ENCODE measurements at places on chromosomes 13 and 19.

DNA sequence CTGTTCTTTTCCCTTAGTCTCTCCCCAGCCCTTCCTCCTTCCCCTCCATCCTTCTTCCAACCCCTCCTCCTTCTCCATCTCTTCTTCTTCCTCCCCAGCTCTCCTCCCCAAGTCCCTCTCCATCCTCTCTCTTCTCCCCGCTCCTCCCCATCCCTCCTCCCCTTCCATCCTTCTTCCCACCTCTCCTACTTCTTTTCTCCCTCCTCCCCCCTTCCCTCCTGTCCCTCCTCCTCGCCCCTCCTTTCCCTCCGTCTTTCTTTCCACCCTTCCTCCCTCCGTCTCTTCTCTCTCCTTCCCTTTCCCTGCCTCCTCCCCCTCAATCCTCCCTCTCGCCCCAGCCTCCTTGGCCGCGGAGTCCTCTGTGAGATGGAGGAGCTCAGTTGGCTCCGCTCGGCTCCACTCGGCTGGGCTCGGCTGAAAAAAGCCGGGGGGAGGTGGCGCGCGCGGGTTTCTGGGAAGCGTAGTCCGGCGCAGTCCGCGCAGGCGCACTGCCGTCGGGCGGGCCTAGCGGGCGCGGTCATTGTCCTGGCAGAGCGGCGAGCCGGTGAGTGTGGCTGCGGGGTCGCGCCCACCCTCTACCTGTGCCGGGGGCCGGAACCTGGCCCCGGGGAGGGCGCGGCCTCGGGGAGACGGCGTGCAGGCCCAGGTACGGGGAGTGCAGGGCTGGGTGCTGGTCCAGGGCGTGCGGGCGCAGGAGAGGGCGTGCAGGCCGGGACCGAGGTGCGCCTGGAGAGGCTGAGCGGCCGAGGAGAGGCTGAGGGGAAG lies at the start of gene ZNF71:
Gene ZNF71 (plus strand): TSS at position 520 of the 765 bp plus-strand sequence. CDS start 6,257 bp downstream, outside the sequence.
- peak; percentile 90 for DNase-seq

DNA sequence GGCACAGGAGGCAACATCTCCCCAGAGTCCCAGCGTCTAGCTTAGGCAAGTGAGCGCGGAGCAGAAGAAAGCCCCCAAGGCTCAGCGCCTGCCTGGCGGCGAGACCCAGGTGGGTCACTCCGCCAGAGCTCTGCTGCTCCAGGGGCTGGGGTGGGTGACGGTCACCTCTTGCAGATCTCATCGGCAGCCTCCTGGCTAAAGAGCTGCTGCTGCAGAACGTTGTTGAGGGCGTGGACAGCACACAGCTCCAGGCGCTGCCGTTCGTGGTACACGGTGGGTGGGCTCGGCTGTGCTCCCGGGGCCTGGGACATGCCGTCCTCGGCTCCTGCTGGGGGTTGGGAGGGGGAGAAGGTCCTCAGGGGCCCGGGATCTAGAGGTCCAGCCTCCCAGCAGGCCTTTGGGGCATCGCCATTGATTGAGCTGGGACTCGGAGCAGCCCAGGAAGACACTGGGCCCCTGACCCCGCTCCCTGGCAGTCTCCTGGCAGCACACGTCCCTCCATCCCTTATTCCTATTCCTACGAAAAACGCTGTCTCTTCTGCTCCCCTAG lies 795 bp downstream of the JOSD2 start:
- no peak for DNase-seq

DNA sequence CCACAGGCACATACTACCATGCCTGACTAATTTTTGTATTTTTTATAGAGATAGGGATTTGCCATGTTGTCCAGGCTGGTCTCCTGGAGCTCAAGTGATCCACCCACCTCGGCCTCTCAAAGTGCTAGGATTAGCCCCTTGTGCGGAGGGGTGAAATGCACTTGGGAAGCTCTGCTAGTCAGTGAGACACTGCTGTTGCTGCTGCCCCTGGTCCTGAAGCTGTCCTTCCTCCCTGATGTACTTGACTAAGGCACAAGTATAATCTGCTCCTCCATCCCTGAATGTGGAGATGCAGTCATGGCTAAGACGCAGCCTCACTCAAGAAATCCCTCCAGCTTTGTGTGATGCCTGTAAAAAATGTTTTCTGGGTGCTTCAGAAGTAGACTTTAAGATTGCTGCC lies 124.5 kb downstream of the KCTD15 start:
- DNase-seq: no peak

- no peak for DNase-seq
These were observed 20.2 kb downstream of the ZC3H13 start for GRCh38 chr13:46032341-46032740.

- DNase-seq: no peak
These were observed 217.0 kb downstream of the NBEA start for GRCh38 chr13:35159041-35159440.

- no peak for DNase-seq
These were observed 8.8 kb upstream of the CACNG7 start for GRCh38 chr19:53900191-53900860.

GRCh38 chr13:114199954-114200353 lies 20.9 kb downstream of the CFAP97D2 start:
- DNase-seq: no peak

- no peak for DNase-seq
These were observed 550.7 kb upstream of the SLITRK5 start for GRCh38 chr13:87120476-87120875.

GRCh38 chr19:14786421-14786851 lies 8.1 kb upstream of the ADGRE2 start:
- DNase-seq: peak; percentile 44

- no peak for DNase-seq
These were observed 7.6 kb upstream of the PTBP1 start for GRCh38 chr19:789701-790060.

GRCh38 chr19:17090583-17090982 lies 15.0 kb downstream of the MYO9B start:
- DNase-seq: peak; percentile 29

DNA sequence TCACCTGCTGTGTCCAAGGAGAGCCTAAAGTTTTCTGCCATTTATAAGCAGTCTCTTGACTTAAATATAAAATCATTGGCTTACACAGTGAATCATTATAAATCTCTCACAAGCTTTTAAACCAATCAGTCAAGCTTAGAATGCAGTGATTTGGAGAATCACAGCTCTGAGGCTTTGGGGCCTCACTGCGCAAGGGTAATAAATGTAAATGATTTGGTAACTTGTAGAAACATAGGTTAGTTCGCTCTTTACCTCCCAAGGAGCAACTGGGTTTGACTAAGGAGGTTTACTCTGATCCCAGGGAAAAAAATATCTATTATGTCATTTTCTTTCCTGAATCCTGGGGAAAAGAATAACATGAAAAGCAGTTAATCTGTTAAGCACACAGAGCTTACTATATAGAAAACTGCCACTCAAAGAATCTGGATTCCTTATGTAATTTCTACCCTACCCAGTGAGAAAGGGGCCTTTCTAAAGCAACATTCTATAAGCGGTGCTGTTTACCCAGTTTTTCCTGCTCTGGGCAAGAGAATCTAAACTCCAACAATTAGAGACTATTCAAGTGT lies 128.2 kb downstream of the MZT1 start:
- DNase-seq: no peak

GRCh38 chr19:19594381-19594780 lies 24.1 kb downstream of the PBX4 start:
- DNase-seq: no peak

DNA sequence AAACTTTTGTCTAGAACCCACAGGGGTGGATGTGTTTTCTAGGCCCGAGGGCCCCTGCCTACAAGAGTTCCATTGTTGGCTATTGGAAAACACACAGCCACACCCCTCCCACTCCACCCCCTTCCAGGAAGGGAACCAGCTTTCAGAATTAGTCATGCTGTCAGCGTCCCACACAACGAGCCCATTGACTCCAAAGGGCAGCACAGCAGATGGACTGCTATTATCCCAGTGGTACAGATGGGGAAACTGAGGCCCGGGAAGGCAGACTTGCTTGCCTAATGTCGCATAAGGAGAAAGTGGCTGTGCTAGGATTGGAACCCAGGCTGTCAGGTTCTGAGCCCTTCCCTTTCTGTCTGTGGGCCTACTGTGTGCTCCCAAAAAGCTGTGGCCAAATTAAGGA lies 8.1 kb upstream of the FXYD3 start:
- DNase-seq: no peak

DNA sequence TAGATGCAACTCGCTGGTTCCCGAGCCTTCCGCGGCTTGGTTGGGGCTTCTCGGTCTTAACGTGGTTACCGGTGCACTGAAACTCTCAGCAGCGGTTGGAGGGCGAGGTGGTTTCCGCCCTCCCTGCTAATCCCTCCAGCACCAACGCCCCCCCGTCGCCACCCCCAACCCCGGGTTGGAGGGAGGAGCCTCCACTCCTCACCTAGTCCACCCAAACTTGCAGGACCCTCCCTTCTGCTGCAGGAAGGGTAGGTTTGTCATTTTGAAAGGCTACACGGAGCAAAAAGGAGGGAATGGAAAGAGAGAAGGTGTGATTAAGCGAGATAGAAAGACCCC lies 465.0 kb downstream of the ITGBL1 start:
- DNase-seq: no peak

DNA sequence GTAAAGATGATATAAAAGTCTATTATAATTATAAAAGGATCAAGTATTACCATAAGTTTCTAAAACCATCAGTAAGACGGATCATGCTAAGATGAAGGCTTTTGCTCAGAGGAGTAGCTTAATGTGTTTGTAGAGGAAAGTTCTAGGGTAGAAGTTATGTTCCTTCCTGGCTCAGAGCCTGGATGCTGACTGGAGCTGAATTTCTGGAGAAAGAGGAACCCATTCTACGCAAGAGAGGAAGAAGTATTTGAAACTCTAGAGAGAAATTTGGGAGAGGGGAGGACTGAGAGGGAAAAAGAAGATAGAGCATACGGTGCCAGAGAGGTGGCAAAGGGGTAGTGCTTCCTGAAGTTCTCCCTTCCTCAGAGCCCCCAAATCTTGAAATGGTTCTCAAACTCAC lies 51.4 kb upstream of the SGCG start:
- DNase-seq: no peak

- DNase-seq: no peak
These were observed 31.6 kb downstream of the WDR87 start for GRCh38 chr19:37874784-37875183.

- no peak for DNase-seq
These were observed 1091.8 kb downstream of the PCDH9 start for GRCh38 chr13:66138172-66138811.

GRCh38 chr19:56687031-56687430 lies 15.5 kb upstream of the ZNF835 start:
- no peak for DNase-seq

DNA sequence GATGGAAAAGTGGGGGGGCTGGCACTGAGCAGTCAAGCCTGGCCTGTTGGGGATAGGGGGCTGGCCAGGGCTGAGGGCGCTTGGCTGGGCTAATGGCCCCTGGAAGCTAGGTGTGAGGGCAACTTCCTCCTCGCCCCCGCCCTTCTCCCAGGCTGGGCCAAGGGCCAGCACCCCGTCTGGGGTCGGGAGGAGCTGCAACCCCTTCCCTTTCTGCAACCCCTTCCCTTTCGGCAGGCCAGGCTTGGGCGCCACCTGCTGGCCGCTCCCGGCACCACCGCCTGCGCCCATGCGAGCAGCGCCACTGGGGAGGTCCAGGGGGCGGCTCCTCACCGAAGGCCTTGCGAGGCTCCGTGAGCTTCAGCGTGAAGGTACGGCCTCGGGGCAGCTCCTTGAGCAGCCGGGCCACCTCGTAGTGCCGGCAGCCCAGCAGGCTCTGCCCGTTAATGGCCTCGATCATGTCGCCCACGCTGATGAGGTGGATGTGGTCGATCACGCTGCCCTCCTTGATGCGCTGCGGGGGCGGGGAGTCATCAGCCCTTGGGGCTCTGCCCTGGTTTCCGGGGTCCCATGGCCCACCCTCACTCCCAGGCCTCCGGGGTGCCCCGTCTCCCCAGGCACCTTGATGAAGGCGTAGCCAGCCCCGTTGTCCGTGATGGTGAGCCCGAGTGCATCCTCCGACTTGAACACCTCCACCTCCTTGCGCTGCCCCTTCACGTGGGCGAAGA lies 5.0 kb upstream of the PTGER1 start:
- DNase-seq: peak; percentile 78

DNA sequence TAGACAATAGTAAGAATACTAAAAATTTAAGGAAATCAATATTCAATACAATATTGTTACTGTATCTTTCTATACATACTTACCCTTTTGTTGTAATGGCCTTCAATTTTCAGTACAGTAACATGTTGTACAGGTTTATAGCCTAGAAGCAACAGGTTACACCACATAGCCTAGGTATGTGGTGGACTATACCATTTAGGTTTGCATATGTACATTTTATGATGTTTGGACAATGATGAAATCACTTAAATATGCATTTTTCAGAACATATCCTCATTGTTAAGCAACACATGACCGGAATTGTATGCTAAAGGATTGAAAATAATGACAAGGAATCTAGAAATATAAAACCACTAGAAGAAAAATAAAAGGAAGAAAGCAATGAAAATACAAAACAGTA lies 611.4 kb downstream of the DACH1 start:
- DNase-seq: no peak

GRCh38 chr13:86932776-86933334 lies 738.3 kb upstream of the SLITRK5 start:
- no peak for DNase-seq
